NCI-H524 (cell line): ENCODE measurements at places on chromosomes 12 and 14.

DNA sequence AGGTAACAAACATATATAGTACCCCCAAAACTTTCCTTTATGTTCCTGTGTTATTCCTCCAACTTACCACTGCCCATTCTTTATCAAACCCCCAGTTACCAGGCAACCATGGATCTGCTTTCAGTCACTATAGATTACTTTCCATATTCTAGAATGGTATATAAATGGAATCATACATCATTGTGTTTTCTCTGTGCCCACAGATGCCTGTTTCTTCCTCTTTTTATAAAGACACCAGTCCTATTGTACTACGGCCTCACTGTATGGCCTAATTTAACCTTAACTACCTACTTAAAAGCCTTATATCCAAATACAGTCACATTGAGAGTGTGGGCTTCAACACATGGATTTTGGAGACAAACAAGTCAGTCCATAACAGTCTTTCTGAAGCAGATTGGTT lies 2.6 kb downstream of the TAS2R14 start:
- no peak for DNase-seq

DNA sequence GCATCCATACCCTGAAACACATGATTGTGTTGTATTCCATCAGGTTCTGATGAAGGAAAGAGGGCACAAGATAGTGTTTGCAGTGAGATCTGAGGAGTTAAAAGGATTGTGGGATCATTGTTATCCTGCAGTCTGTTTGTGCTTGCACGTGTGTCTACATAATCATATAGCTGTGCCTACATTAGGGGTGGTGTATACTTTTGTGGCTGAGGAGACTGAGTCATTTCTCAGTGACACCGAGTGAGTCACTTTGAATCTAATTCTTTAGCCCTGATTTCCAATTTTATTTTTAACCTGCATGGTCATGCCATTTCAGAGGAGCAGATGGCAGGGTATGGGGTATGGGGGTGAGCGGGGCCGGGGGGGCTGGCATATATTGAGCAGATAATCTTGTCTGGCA lies 133.2 kb downstream of the ANO4 start:
- DNase-seq, result no peak

GRCh38 chr14:96275177-96276112 lies 19.4 kb downstream of the BDKRB1 start:
- DNase-seq, result peak; percentile 90

- DNase-seq, result no peak
These were observed 1.4 kb downstream of the COCH start for GRCh38 chr14:30875788-30876053.

- no peak for DNase-seq
These were observed 39.8 kb downstream of the BAZ1A start for GRCh38 chr14:34835312-34835711.

GRCh38 chr12:27828196-27828595 lies 48.2 kb upstream of the MANSC4 start:
- DNase-seq, result no peak

DNA sequence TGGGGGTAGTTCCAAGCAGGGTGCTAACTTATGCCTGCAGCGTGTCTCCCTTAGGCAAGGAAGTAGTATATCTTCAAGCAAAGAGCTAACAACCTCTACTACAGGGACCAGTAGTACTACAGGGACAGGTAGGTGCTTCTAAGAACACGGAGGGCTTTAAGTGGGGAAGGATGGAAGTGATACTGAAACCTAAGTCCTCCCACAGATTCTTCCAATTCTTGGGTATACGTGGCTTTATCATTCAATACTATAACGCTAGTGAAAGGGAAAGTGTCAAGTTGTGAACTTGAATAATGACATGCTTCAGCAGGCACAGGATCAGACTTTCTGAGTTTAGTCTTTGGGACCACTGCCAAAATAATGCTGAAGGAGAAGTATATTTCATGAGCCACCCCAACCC lies 241.7 kb downstream of the CEP128 start:
- DNase-seq, result no peak

GRCh38 chr12:666766-667308 lies 3.6 kb upstream of the NINJ2 start:
- no peak for DNase-seq

DNA sequence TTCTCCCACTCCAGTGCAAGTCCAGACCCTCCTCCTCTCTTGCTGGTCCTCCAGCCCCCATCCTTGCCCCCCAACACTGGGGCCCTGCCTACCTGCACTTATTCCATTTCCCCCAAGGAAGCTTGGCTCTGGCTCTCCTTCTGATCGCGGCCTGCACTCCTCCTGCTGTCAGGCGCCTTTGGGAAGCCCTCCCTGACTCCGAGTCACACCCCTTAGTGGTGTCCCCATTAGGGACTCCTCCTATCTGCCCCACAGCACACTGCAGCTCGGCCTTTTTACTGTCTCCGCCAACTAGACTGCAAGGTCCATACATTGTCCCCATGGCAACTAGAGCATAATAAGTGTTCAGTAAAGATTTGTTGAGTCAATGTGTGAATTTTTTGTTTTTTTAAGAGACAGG lies 32.9 kb downstream of the FIGNL2 start:
- no peak for DNase-seq

GRCh38 chr12:57640175-57641042 lies 7.4 kb upstream of the B4GALNT1 start:
- no peak for DNase-seq

- DNase-seq, result no peak
These were observed 11.3 kb downstream of the AMN start for GRCh38 chr14:102933618-102934231.

- no peak for DNase-seq
These were observed 177.1 kb upstream of the PARP11 start for GRCh38 chr12:4050340-4050739.

GRCh38 chr14:89681086-89682018 lies 264.3 kb upstream of the FOXN3 start:
- DNase-seq, result no peak

DNA sequence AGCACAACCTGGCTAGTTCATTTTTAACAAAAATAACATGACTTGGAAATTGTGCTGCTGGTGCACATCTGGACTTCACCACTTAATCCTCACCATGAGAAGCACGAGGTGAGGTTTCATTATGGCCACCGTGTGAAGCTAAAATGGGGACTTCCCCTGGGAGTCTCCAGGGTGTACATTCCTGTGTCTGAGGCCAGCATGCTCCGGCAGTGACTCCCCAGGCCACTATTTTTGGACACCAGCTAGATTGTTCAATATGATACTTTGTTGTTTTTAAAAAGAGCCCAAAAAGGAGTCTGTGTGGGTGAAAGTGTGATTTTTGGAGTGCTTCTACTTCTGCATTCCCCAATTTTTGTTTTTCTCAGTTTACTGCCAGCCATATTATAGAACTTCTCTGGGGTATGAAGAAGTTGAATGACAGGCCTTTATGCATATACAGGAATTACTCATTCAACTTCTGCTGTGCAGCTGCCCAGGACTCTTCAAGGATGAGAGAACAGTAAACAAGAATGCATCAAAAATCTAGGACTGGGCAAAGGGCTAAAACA lies 16.9 kb upstream of the AICDA start:
- DNase-seq, result no peak

DNA sequence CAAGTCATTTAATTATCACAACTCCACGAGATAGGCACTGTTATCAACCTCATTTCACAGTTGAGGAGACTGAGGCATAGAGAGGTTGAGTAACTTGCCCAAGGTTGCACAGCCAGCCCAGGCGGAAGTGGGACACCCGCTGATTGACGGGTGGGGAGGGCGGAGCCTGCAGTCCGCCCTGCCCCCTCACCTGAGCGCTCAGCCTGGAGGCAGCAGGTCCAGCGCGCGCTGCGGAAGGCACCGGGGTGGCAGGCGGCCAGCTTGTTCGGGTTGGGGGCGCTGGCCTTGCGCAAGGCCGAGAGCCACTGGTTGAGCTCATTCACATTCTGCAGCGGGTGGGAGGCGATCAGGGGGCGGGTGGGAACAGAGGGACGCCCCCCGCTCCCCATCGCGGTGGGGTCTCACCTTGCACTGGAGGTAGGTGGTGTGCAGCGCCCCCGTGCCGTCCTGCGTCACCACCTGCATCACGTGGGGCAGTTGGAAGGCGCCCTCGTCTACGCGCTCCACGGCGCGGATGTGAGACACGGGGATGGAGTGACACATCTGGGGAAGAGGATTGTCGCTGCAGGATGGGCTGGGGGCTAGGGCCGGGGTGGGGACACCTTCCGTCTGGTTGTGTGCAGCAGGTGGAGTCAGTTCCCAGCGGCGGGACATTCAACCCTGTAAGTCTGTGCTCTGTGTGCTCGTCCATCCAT lies 31.7 kb downstream of the RASAL1 start:
- DNase-seq, result no peak

DNA sequence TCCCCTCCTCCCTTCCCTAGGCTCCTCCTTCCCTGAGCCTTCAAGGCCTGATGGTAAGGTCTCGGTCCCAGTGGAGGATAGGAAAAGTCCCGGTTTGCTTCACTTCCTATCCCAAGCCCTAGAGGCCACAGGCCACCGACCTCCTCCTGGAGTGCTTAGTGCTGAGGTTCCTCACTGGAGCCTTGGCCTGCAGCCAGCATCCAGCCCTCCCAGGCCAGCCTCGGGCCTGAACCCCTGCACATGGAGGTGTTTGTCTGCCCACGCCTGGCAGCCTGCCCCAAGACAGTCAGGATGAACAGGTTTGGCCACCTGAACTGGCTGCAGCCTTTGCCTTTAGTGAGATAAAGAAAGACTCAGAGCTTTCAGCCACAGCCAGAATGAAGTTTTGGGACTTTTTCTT lies 15.8 kb upstream of the KRT7 start:
- DNase-seq, result no peak

DNA sequence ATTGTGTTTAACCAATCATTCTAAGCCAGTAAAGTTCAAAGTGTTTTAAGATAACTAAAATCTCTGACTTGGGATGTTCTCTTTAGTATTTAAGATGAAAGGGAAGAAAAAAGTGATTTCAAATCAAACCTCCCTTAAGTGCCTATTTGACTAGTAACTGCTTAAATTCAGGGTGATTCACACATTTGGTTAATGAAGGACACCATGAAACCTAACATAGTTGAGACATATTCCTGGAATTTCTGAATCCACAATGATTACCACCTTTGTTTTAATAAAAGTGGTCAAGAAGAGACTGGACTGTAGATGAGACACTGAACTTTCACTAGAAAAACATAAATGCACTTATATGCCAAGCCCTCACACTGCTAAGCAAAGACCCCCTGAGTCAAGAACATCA lies 138.7 kb downstream of the MED13L start:
- no peak for DNase-seq

DNA sequence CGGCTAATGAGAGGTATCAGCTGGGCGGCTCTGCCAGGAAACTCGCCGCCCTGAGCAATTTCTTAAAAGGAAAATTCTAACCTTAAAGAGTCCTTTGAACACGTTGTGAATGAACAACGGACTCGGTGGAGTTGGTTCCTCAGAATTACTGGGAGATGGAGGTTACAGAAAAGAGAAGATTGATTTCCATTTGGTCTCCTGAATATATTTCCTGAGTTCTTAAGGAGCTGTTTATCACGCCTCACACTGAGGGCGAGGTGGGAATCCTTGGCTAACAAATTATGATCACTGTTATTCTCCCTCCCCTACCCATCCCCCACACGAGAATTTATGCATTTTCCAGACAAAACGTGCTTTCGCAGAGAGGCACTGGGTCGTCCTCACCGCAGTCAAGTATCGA lies 194.5 kb upstream of the C14orf180 start:
- no peak for DNase-seq

- no peak for DNase-seq
These were observed 160.0 kb upstream of the E2F7 start for GRCh38 chr12:77225373-77225772.

- no peak for DNase-seq
These were observed 16.2 kb upstream of the STON2 start for GRCh38 chr14:81416194-81416952.

DNA sequence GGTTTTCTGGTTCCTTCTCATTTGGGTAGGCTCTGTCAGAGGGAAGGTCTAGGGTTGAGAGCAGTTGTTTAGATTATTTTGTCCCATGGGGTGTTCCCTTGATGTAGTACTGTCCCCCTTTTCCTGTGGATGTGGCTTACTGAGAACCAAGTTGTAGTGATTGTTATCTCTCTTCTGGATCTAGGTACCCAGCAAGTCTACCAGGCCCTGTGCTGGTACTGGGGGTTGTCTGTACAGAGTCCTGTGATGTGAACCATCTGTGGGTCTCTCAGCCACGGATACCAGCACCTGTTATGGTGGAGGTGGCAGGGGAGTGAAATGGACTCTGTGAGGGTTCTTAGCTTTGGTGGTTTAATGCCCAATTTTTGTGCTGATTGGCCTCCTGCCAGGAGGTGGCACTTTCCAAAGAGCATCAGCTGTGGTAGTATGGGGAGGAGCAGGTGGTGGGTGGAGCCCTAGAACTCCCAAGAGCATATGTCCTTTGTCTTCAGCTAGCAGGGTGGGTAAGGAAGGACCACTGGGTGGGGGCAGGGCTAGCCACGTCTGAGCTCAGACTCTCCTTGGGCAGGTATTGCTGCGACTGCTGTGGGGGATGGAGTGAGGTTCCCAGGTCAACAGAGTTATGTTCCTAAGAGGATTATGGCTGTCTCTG lies 179.3 kb upstream of the BTG1 start:
- peak; percentile 38 for DNase-seq

- peak; percentile 14 for DNase-seq
These were observed 218.0 kb downstream of the PPM1H start for GRCh38 chr12:62716866-62717525.

DNA sequence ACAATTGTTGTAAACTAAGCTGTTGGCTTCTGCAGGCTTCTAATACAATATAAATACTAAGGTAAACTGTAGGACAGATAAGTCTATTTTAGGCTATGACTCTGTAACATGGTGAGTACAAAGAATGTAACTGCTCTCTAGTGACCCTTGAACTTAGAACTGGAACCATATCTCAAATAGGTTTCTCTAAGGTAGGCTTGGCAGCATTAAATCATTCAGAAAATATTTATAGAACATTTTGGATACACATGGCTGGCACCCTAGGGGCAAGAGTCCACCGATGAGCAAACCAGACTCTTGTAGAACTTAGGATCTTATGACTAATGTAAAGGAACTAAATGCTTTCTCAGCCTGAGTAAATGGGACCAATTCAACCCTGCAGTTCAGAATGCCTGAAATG lies 19.4 kb upstream of the SLC25A3 start:
- DNase-seq, result no peak

GRCh38 chr14:54650331-54650958 lies 83.5 kb downstream of the SAMD4A start:
- no peak for DNase-seq

GRCh38 chr12:27193854-27194544 lies 50.1 kb upstream of the STK38L start:
- DNase-seq, result no peak

- peak; percentile 15 for DNase-seq
These were observed 1.4 kb downstream of the PRKD1 start for GRCh38 chr14:29926228-29926627.

- DNase-seq, result no peak
These were observed 10.7 kb downstream of the MARS1 start for GRCh38 chr12:57498571-57498970.

DNA sequence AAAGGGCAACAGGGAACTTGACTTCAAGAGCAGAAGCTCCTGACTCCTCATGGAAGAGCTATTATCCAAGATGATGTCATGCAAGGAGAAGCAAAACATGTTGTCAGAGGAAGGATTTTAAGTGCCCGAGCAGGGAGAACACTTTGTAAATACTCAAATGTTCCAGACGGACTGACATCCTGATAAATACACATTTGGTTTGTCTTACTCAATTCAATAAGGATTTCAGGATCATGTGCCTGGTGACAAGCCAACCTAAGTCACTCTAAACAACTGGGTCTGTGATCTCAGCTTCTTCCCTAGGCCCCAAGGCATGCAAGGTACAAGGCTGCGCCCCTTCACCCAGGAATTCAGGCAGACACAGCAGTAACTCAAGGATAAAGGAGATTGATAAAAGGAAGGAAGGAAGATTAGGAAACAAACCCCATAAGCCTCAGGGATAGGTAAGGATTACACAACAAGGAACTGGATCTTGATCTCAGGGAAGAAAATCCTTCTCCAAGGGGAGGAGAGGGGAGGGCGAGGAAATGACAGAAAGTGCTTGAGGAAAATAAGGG lies 26.8 kb upstream of the CEBPE start:
- DNase-seq, result no peak
